ENCODE measurements at places on chromosomes 1 and 21.

- no peak for DNase-seq
These were observed 177.5 kb downstream of the ZZZ3 start for GRCh38 chr1:77504986-77505385.

GRCh38 chr21:16794950-16795349, 717.9 kb upstream of the CXADR start:
- DNase-seq: no peak

DNA sequence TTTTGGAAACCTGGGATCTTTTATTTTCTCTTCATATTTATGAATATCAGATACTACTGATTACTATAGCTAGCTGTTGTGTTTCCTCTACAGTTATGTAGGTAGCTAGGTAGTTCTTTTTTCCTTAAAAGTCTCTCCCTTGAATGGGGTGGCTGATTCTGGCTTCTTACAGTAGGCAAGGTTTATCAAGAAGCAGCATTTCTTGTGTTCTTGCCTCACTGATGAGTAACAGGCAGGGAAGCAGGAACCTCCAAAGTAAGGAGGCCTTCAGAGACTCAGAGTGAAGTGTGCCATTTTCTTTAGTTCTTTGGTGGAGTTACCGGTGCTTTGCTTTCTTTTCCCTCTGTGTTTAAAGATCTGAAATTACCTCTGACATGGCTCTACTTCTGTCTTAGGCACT, 56.0 kb downstream of the ZMYM4 start:
- no peak for DNase-seq

- no peak for DNase-seq
These were observed 488.7 kb downstream of the PTBP2 start for GRCh38 chr1:97210307-97210706.

DNA sequence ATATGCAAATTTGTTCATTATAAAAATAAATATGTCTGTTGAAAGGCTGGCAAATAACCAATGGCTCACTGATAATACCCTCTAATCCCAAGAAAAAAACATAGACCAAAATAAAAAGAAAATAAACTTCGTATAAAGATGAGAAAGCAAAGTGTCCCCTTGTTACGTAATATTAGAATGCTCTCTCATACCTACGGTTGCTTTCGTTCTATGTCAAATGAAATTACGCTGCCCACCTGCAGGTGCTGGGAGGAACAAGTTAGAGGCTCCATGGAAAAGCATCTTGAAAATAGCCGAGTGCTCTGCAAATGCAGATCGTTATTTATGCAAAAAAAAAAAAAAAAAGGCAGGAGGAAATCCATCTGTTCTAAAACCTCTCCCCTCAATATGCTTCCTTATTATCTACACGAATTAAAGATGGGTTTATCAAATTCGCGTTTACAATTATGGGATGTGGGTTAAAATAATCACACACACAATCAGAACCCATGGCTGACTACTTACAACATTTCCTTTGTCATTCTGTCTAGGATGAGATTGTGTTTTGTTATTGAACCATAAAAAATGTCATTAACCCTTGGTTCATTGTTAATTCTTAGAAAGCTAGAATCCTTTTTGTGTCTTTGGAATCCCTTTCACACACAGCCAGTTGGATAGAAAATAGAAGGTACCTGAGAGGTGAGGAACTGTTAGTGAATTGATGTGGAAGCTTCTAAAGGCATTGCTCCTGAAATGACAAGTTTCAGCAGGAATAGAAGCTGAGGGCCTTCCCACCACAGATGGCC, 268.6 kb downstream of the SETD4 start:
- DNase-seq: no peak

GRCh38 chr1:39380036-39380435, 111.4 kb upstream of the BMP8A start:
- DNase-seq: no peak

DNA sequence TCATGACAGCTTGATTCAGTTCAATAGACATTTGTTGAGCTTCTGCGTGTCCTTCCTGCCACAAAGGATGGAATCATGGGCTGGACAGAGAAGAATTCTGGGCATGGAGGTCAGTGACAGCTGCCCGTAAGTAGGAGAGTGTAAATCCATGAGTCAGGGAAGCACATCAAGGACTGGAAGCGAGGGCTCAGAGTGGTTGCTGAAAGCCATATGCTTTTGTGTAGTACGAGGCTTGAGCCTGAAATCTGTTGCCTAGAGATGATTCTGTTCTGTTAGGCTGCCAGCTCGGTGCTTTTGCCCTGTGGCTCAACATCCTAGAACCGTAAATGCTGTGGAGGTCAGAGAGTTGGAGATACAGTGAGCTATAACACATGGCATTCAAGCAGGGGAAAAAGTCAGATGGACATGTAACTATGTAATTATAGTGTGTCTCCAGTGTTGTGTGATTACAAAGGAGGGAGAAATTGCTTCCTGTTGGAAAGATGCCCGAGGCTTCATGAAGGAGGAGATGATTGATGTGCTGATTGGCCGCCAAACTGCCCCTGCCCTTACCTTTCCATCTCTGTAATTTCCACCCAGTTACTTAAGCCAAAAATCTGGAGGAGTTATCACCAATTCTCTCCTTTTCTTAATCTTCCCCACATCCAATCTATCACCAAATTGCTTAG, 92.8 kb upstream of the CACNA1E start:
- DNase-seq: no peak

DNA sequence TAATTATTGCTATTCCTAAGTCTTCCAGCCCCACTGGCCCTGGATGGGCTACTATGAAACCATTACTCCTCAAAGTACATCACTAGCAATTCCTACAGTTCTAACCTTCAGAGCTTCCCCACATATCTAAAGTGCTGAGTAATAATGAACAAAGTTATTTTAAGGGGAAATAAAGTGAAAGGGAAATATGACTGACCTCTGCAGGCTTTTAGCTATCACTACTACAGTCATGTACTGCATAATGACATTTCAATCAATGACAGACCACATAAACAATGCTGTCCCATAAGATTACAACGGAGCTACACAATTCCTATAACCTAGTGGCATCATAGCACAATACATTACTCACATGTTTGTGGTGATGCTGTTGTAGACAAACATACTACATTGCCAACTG, 32.5 kb upstream of the ASPM start:
- no peak for DNase-seq

DNA sequence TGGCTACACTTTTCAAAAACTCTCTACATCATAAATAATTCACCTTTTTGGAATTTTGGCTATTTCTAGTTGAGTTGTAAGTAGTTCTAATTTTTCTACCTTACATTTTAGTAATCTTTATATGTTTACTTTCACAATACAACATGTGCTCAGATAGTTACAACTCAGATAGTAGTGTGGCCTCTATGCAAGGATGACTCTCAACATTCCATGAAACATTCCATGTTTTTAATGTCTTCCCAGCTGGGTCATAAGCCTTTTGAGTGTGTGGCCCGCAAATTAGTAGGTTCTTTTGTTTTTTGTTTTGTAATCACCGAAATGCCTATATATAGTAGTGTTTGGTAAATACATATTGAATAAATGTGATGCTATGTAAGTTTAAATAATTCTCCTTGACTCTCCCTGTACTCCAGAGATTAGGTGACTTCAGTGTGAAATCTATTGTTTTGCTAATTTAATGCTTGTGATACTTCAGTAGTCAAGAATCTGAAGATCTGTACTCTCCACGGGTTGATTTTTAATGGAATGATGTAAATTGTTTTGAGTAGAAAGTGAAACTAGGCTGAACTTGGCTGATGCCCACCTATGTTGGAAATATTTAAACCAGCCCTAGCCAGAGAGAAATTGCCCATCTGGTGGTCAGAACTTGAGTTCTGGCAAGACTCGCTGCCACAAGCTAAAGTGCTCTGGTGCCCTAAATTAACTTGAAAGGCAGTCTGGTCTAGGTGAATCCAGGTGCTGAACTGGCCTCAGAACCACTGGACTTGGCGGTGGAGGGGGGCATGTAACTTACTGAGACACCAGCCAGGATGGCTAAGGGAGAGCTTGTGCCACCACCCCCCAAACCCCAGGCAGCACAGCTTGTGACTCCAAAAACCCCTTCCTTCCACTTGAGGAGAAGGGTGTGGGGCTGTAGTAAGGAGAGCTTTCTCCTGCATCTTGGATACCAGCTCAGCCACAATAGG, 165.6 kb downstream of the USP25 start:
- DNase-seq: no peak

DNA sequence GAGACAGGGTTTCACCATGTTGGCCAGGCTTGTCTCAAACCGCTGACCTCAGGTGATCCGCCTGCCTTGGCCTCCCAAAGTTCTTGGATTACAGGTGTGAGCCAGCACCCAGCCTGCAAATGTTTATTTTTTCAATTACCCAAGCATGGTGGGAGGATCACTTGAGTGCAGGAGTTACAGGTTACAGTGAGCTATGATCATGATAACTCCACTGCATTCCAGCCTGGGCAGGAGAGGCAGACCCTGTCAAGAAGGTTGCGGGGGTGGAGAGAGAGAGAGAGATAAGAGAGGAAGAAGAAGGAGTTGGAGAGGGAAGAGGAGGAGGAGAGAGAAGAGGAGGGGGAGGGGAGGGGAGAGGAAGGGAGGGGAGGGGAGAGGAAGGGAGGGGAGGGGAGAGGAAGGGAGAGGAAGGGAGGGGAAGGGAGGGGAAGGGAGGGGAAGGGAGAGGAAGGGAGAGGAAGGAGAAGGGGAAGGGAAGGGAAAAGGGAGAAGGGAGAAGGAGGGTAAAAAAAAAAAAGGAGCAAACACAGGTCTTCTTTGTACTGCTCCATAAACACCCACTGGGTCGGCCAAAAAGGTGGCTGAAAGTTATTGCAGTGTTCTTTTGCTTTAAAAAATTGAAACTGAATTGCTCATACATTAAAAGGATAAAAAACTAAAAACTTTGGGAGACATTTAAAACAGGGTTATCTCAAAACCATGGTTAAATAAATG, 5.8 kb upstream of the SLC9C2 start:
- DNase-seq: no peak

DNA sequence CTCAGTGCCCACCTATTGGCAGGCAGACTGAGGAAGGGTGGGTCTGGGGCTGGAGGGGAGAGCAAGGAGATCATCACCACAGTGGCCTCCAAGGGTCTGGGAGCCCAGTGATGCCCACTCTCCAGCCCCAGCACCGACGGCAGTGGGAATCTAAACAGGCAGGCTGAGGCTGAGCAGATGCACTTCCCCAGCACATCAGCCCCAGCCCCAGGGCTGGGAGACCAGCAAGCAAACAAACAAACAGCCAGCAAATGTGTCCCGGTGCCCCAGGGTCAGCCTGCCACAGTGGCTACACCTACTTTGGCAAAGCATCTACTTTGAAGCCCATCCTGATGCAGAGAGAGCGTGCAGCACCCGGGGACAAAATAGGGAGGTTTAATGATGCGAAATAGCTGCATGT, 216.3 kb upstream of the ZC3H12A start:
- no peak for DNase-seq

GRCh38 chr1:11741919-11742558, 6.1 kb downstream of the AGTRAP start:
- DNase-seq: no peak

GRCh38 chr1:81157686-81158085, 643.0 kb upstream of the ADGRL2 start:
- no peak for DNase-seq

GRCh38 chr1:66503841-66504470, 30.0 kb upstream of the SGIP1 start:
- no peak for DNase-seq

- DNase-seq: no peak
These were observed 24.3 kb upstream of the PLCH2 start for GRCh38 chr1:2451741-2452140.

GRCh38 chr1:198291924-198292323, 135.1 kb downstream of the NEK7 start:
- DNase-seq: no peak

GRCh38 chr1:198775606-198776005, 136.8 kb downstream of the PTPRC start:
- DNase-seq: no peak

DNA sequence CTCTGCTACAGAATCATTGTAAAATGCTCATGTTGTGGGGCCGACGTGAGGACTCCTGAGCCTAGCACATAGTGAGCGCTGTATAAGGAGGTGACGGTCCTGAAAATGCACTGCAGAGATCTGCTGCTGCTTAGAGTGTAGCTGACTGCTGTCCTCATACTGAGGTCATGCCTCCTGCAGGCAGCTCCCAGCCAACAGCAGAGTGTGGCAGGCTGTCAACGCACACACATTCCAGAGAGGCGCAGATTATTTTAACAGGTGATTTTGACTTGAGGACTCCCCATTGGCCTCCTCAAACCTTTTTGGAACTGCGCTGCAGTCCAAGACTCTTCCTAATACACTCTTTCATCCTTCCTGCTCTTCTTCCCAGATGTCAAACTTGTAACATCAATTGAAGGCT, 119.8 kb upstream of the KCNJ6 start:
- no peak for DNase-seq

GRCh38 chr1:48674641-48675040, 102.0 kb downstream of the BEND5 start:
- DNase-seq: no peak

- DNase-seq: peak; percentile 99
These were observed 780 bp upstream of the RBM15 start for GRCh38 chr1:110338309-110338885.

GRCh38 chr21:24369746-24370145, 1237.5 kb downstream of the MRPL39 start:
- no peak for DNase-seq

GRCh38 chr1:94122201-94122970, 1.4 kb upstream of the ABCA4 start:
- DNase-seq: no peak

- peak; percentile 46 for DNase-seq
These were observed 70.0 kb downstream of the FAAP20 start for GRCh38 chr1:2124446-2125198.

- no peak for DNase-seq
These were observed 3.0 kb upstream of the CEP350 start for GRCh38 chr1:179951383-179952144.

Measured in hypothalamus (tissue), 51 donors.